ENCODE measurements at places on chromosomes 12 and 14.

GRCh38 chr12:57008178-57008577, 1.8 kb upstream of the ZBTB39 start:
- no peak for DNase-seq

DNA sequence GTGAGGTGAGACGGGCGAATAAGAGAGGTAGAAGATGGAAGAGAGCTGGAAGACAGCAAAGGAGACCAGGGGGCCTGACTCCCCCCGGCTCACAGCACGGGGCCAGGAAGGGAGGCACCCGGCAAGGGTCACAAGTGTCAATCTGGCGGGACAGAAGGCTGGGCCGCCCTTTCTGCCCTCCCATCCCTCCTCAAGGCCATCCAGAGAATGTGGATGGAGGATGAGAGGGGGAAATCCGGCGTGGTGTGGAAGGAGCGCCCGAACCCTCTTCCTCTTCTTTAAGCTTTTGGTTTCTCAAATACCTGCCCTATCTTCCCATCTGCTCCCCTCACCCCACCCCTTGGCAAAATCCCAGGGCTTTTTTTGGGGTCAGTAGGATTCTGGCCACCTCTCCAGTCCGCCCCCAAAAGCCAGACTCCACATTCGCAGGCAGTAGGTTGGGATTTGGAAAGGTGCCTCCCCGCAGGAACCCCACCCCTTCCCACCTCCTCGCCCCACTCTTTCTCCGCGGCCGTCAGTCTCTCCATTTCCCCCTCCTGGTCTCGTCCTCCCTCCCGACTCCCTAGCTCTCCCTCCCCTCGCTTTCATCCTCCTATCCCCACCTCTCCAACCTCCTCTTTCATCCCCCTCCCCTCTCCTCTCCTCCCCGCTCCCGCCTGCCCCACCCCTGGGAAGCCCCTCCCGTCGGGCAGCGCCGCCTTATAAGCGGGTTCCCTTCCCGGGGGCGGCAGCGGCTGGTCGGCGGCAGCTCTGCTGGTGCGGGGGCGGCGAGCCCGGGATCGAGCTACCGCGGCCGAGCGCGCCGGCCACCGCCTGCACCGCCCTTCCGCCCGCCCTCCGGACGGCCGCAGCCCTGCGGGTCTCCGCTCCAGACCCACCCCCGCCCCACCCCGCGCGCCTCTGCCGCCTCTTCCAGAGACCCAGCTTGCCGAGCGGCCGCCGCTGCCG, at the start of gene PTMS:
Gene PTMS (plus strand): TSS at position 730 of the 948 bp plus-strand sequence. CDS start 343 bp downstream, outside the sequence.
- peak; percentile 74 for DNase-seq

GRCh38 chr14:61454545-61454944, 133.2 kb downstream of the PRKCH start:
- DNase-seq, result no peak

DNA sequence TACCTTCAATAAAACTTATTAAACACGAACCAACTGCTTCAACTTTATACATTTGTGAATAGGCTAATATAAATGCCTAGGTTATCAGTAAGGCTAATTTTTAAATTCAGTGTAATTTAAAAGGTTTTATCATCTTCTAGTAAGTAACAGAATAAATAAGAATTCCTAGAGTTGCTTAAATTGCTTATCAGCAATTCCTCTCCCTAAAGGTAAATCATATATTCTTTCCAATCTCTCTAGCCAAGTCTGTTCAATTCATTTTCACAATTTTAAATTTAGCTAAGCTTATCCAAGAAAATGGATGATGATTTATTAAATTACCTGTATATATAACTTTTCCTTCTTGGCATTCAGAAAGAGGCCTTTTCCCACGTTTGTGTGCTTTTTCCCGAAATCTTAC, 4.6 kb downstream of the PUS7L start:
- DNase-seq, result no peak

DNA sequence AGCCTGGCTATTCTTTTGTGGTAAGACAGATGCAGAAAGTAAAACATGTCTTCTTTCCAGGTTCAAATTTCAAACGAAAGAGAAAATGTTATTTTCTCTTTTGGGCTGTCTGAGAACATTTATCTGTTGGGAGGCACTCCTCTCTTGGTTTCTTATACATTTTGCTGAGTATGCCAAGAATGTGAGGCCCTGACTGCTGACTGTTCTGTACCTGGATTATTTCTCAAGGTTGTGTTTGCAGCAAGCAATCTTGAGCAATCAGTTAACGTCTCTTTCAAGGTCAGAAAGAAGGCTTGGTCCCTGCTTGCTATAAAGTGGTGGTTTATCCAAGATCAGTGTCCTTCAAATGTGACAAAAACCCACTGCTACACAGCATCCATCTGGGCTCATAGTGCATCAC, 9.8 kb downstream of the SSTR1 start:
- no peak for DNase-seq

- DNase-seq, result no peak
These were observed 26.6 kb upstream of the LTA4H start for GRCh38 chr12:96061864-96062453.

DNA sequence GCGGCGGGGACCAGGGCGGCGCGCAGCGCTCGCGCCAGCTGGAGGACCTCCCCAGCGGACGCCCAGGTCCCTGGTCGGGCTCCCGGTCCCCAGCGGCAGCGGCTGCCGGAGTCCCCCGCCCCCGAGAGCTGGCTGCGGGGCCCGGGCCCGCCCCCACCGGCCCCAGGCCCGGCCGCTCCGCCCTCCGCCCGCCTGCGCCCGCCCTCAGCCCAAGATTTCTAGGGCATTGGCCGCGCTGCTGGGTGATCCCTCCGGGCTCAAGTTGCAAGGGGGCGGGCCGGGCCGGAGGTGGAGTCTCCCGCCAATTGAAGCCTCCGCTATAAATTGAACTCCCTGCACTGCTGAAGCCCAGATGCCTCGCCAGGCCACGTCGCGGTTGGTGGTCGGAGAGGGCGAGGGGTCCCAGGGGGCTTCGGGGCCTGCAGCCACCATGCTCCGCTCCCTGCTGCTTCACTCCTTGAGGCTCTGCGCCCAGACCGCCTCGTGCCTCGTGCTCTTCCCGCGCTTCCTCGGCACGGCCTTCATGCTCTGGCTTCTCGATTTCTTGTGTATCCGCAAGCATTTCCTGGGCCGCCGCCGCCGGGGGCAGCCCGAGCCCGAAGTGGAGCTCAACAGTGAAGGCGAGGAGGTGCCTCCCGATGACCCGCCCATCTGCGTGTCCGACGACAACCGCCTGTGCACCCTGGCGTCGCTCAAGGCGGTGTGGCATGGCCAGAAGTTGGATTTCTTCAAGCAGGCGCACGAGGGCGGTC, at the start of gene DIO3:
Gene DIO3 (plus strand): TSS at position 351 of the 752 bp plus-strand sequence.
- no peak for DNase-seq

DNA sequence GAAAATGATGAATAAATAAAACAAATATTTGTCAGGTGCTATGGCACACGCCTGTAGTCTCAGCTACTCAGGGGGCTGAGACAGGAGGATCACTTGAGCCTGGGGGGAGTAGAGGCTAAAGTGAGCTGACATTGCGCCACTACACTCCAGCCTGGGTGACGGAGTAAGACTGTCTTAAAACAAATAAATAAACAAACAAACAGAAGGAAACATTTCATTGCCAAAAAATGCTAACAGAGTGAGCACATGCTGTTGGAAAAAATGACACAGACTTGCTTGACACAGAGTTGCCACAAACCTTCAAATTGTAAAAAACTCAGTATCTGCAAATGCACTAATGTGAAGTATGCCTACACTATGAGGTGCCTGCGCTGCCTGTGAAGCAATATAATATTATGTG, 50.8 kb upstream of the AP4S1 start:
- no peak for DNase-seq

DNA sequence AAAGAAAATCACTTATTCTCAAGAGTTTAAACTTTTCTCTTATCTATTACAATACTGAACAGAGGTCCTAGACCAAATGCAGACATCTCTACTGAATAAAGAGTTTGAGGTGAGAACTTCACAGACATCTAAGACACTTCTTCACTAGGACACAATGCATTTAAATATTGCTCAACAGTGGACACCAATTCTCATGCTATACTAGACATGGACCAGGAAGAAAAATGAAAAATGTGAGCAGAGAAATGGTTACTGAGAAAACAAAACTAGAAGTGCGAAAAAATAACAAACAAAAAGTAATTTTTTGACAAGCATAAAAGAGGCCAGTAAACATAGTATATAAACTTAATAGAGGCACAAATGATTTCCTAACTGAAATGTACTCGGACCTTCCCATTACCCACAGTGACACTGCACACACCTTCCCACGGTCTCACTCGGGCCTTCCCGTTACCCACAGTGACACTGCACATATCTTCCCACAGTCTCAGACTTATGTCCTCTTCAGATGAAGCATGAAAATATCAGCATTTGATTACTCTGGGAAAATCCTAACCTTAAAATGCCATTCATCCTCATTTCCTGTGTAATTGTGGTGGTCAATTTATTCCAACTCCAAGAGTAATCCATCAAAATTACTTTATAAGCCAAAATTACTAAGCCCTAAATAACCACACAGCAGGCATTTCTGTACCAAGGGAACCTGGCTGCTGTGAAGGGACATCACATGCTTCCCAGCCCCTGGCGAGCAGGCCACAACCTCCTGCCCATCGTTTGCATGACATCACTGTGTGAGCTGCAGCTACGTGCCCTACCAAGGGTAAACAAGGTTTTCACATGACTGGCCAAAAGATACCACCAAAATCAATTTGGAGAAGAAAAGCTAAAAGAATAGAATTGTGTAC, 6.4 kb downstream of the SLC15A4 start:
- DNase-seq, result peak; percentile 64

DNA sequence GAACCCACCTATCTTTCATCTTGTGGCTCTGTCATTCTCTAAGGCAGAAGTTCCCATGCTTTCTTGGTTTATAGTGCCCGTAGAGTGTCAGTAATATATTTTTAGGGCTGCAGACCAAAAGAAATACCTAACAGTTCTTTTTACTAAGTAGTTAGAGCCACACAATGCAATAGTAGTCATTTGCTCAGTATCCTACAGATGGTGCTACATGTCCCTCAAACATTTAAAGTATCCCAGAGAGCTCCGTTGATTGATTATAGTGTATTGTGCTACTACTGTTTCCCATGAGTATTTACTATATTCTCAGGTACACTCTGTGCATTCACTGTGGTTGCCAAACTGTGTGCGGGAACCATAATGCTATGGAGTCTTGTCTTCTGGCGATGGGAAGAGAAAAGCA, 4.7 kb upstream of the PLBD1 start:
- no peak for DNase-seq

DNA sequence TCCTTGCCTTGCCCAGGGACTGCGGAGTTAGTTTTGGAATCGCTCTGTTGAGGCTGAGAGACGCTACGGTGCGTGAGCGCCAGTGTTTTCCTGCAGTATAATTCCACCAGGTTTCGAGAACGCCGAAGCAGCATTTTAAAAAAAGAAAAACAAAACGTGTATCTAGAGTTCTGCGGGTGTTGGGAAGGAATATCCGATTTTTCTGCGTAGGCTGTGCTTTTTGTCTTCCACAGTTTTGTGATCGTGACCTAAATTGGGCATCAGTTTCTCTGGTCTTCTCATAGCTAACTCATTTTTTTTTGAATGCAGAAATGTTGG, 778 bp downstream of the DNM1L start:
- no peak for DNase-seq

DNA sequence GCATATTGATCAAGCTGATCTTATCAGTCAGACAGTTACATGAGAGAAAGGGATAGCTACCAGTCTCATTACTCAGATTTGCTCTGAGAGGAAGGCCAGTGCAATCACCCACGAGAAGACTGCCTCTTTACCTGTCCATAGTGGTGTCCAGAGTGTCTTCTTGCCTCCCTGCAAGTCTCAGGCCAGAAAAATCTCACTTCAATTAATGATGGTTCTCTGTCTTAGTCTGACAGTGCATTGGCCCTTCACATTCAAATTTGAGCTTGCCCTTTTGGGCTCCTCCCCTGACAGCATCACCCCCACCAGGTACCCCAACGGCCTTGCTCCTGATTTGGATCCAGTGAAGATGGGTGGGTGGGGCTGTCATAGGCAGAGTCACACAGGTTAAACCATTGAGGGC, at the start of gene AICDA:
Gene AICDA (minus strand): TSS at position 231 of the 400 bp plus-strand sequence. CDS start 92 bp downstream, at position 139.
- DNase-seq, result no peak

GRCh38 chr12:55718624-55719275, 1.4 kb upstream of the RDH5 start:
- DNase-seq, result no peak
